GM13976 (cell line): ENCODE measurements at places on chromosomes 6 and 20.

- DNase-seq: no peak
Observed at GRCh38 chr6:87487555-87487954, 14.8 kb downstream of the SLC35A1 start.

DNA sequence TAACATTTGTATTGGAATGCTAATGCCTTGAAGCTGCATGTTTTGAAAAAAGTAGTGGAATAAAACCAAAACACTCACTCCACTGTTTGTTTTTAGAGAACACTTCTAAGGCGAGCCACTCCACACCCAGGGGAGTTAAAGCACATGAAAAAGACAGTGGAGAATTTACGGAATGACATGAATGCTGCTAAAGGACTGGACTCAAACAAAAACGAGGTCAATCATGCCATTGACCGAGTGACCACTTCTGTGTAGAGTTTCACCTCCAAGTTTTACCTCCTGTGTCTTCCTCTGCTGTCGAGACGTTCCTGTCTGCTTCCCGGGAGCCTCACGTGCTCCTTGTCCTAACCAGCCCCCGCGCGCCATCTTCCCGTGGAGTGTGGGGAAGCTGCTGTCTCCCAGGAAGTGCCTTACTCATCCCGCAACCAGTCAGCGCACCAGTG lies 127.8 kb downstream of the LRRC1 start:
- DNase-seq: no peak

- DNase-seq: no peak
Observed at GRCh38 chr6:7196019-7196402, 88.2 kb downstream of the RREB1 start.

DNA sequence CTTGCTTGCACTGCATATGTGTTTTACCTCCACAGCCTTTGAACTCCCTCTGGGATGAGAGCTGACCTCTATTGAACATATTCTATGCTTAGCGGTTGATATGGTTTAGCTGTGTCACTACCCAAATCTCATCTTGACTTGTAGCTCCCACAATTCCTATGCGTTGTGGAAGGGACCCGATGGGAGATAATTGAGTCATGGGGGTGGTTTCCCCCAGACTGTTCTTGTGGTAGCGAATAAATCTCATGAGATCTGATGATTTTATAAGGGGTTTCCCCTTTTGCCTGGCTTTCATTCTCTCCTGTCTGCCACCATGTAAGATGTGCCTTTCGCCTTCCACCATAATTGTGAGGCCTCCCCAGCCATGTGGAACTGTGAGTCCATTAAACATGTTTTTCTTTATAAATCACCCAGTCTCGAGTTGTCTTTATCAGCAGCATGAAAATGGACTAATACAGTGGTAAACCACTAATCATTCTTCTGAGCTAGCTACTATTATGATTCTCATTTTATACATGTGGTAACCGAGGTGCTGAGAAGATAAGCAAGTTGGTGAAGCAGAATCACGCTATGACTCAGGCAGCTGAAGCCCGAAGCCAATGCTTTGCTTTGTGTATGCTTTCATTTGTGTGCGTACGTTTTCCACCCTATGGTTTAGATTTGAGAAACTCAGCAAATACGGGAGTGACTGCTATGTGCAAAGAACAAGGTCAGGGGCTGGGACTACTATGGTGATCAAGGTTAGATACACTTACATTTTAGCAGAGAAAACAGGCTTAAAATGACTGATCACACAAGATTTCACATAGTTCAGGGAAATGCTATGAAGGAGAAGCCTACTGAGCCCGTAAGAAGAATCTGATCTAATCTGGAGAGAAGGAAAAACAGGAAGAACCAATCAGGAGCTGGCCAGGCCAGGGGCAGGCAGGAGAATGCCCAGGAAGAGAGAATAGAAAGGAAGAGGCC lies 363.5 kb downstream of the ESR1 start:
- DNase-seq: peak; percentile 59

DNA sequence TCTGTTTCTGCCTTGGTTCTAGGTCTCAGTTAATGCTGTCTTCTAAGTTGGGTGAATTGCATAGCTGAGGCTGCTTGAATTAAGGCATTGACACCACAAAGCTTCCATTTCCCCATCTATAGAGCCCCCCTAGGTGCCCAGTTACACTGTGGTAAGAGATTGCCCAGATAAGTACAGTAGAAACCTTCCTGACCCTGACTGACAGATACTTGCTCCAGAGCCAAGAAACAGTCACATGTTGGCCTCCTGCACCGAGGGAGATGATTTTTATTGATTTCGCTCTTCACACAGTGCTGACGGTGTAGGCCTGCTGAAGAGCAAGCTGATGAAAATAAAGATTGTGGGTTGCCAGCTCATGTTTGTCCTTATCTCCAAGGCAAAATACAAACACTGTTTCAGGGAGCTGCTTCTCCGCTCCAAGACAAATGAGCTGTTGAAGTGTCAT lies 67.9 kb downstream of the TRMT11 start:
- DNase-seq: no peak

- no peak for DNase-seq
Observed at GRCh38 chr20:35240811-35241293, 14.4 kb downstream of the MMP24 start.

GRCh38 chr6:154868143-154868594 lies 126.9 kb upstream of the TIAM2 start:
- DNase-seq: peak; percentile 36

- DNase-seq: no peak
Observed at GRCh38 chr20:13264907-13265306, 43.8 kb downstream of the ISM1 start.

DNA sequence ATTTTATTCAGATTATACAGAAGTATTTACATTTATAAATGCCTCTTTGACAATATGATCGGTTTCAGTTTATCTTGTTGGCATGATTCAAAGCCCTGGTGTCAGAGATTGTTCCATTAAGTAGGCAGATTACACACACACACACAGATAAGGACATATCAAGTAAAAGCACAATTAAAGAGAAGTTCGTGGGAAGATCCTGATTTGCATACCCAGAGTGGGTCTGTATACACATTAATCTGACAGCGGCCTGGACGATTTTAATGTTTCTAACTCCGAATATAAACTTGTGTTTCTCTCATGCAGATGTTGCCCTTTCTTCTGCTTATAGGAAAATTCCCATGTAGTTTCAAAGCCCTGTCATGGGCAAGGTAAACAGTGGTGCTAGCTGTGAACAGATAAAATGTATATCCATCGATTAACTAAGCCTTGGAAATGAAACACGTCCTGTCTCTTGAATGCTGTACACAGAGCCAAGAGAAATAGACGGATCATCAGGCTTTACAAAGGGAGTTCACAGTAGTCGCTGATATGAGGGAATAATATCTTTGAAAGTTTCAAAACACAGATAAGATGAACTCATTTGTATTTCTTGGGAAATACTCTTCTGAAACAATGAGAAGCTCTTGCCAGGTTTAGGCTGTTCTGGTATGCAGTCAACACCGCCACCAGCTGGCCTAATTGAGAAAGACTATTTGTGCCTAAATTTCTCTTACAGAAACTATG lies 108.2 kb upstream of the GMDS start:
- DNase-seq: peak; percentile 73

GRCh38 chr20:9411833-9412232 lies 102.6 kb upstream of the LAMP5 start:
- DNase-seq: no peak

DNA sequence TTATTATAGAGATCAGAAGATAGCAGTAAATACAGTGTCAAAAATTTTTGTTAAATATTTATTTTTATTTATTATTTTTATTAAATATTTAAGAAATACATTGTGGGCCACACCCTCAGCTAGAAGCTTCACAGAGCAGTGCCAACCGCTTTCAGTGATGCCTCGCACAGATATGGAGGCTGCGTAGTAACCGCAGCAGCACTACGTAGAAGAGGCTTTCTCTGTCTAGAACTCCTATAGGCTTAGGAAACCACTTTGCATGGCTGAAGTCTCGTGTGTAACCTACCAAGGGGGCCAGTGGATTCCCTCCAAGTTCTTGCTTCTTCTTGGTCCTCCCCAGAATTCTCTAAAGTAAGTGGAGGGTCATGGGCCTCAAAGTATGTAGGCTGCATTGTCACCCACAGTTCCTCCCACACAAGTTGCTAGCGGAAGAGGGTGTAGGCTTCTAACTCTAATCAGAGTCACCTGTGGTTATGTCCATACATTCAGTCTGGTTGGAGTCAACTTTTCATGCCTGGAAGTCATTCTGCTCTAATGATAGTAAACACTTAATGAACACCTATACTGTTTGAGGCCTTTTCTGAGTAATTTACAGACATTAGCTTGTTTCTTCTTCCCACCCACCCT lies 285.6 kb downstream of the CDKAL1 start:
- no peak for DNase-seq

DNA sequence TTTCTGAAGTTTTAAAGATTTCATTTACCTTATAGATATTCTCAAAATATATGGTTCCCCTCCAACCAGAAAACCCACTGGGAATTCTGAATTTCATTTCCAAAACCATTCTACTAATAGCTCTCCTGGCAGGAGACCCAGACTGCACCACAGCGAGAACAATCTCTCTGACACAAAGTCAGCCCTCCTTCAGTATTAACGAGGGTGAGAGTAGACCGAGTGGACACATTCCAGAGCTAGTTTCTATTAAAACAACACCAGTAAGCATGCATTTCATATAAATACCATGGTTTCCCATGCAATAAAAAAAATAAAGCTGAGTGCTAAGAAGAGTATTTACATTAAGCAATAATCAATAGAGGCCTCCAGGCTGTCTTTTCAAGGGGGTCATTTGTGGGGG lies 899.6 kb upstream of the SLC35B3 start:
- DNase-seq: no peak

GRCh38 chr20:11063444-11063843 lies 389.6 kb upstream of the JAG1 start:
- DNase-seq: no peak

GRCh38 chr6:157625764-157626163 lies 197.3 kb upstream of the SNX9 start:
- no peak for DNase-seq

- no peak for DNase-seq
Observed at GRCh38 chr6:79656134-79656533, 25.0 kb downstream of the SH3BGRL2 start.

DNA sequence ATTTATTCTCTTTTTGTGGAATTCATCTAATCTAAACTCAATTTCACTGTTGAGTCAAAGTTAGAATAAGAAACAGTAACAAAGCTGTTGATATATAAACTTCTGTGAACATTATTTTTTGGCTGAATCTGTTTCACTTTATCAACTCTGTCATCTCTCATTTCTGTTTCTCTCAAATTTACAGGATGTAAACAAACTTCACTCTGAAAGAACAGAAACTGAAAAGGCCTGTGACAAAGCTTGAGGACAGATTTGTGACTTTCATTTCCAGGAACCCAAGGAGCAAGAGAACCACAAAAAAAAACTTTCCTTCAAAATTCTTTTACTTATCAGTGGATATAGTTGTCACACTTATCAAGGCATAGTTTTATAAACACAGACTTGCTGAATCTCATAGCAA lies 447.9 kb upstream of the OPRM1 start:
- peak; percentile 3 for DNase-seq

- DNase-seq: no peak
Observed at GRCh38 chr6:86820750-86821149, 116.6 kb upstream of the HTR1E start.

DNA sequence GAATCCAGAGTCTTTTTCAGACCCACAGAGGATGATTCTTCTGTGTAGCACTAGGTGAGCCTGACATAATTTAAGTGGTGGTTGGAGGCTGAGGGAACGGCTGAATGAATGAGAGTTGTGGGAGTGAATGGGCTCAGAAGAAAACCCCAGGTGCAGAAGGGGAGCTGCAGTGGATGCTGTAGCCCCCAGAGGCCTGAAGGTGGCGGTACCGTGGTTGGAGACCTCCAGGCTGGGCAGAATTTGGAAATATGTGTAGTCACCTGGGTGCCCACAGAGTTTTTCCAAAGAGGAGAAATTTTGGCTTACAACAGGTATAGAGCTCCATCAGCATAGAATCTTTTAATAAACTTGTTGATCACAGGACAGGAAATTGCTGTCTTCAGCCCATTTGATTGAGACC lies 6.5 kb upstream of the RAET1G start:
- DNase-seq: no peak

GRCh38 chr6:89707766-89708165 lies 69.2 kb upstream of the LYRM2 start:
- no peak for DNase-seq

GRCh38 chr6:162387718-162388382 lies 339.7 kb downstream of the PRKN start:
- no peak for DNase-seq

- no peak for DNase-seq
Observed at GRCh38 chr20:45469336-45470261, at the start of gene WFDC2. Gene WFDC2 (plus strand): TSS chr20:45469753. CDS start chr20:45469782, 29 bp downstream.

GRCh38 chr6:111683157-111683556 lies 77.5 kb upstream of the TRAF3IP2 start:
- no peak for DNase-seq

DNA sequence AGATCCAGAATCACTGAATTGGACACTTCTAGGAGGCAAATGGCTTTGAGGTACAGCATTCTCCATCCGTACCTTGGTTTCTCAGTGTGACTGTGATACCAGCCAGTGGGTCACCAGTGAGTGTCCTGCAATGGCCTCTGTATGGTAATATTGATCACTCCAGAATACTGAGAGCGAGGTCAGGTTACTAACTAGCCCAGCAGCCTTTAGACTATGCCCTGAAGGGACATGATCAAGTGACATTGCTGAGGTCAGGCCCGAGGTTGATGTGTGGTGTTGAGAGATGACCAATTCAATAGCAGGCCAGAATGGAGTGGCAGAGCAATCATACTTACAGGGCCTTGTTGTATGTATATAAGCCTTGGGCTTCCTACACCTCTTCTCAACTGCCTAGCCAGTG lies 476.0 kb downstream of the KHDRBS2 start:
- DNase-seq: no peak

- DNase-seq: no peak
Observed at GRCh38 chr6:35477551-35478179, 9.5 kb downstream of the RPL10A start.

DNA sequence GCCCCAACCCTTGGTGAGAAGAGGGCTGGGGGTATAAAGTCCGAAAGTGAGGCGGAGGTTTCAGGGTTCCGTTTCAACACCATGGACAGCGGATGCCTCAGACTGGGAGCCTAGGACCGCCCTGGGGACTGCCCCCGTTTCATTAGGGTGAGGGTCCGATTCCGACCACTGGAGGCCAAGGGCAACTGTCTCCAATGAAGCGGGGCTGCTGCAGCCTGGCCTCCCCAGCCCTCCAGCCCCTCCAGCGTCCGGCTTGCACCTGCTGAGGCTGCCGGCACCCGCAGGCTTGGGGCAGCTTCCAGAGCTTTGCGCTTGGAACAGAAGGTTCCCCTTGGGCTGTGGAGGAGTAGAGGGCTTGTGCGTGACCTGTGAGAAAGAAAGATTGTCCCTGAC lies 39.9 kb downstream of the YTHDF1 start:
- no peak for DNase-seq

DNA sequence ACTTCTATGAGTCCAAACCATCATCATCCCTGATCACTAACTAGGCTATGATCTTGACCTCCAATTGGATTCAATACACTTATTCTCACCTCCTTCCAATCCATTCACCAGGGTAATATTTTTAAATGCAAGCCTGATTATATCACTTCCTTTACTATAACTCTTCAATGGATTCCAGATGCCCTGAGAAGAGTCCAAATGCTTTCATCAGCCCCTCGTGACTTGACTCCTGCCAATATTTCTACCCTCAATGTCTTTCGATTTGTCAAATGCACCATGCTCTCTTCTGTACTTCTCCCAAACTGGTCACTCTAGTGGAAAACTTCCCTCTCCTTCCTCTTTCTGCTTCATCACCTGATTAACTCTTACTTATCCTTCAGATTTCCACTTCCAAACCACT lies 70.8 kb downstream of the CD164 start:
- DNase-seq: no peak
